ENCODE measurements at places on chromosomes 6 and 20. TPM values are rescaled to one million over a fixed set of nuclear protein-coding genes. Genes with fewer than 3 reads are reported as not detected.

Gene LAMP5
- not detected for total RNA-seq

Gene CGA
- total RNA-seq: 5.5 TPM

Gene NDUFAF4
- total RNA-seq: 31.5 TPM

Gene RNF144B
- 3.1 TPM for total RNA-seq

DNA sequence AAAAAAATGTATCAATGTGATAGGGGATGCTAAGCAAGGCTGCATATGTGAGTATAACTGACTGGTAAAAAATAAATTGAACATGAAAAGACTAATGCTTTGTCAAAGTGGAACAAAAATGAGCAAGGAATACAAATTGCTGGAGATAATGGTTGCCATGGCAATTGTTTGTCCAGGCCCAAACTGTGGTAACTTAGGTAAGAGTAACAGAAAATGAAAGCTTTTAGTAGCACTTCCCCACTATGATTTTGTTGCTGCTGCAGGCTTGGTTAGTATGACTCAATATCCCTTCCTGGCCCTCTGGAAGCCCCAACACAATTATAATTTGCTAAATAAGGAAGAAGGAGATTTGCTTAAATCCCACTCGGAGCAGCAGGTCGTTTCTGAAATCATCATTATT is 577.1 kb downstream of the DOK5 start:
- H3K36me3 ChIP-seq: no peaks in the 10 kb centered on the region
- no peak overlapping the region for H3K4me3 ChIP-seq
- peaks cover 3% of the 10 kb centered on the region for H3K27me3 ChIP-seq
- no peak overlapping the region for H3K27ac ChIP-seq

DNA sequence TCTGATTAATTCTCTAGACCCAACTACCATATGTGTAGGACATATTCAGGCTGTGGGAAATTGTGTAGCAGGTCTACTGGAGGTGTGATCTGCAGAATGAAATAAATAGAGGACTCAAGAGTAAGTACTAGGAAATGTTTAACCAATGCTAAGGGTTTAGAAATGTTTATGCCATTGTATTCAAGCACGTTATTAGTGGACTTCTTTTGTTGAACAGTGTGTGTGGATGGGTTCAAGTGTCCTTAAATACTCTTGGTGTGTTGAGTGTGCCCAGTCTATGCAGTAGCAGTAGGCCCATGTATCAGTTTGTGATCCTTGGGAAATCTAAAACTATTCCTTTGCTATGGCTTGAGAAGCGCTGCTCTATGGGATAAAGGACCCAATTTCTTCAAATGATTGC is 112.1 kb downstream of the FARS2 start:
- no peak for DNase-seq
- no peaks in the 10 kb centered on the region for H3K4me1 ChIP-seq
- H3K27me3 ChIP-seq: no peaks in the 10 kb centered on the region
- H3K4me3 ChIP-seq: no peak overlapping the region

DNA sequence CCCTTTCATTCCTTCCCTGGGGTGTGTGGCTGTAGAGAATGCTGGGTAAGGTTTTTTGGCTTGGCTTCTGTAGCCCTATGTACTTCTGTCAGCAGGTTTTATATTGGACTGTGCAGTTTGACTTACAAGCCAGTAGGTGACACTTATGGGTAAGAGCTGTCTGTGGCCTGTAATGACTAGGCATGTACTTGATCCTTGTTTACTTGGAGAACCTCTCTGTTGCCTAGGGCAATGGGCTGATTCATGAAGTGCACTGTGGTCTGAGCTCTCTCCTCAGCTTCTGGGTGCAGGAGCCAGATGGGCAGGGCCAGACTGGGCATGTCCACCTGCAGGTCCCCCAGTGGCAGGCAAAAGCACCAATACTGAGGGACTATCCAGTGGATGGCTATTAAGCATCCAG is 544.6 kb downstream of the ADGRB3 start:
- DNase-seq: no peak
- H3K27ac ChIP-seq: no peak overlapping the region
- H3K27me3 ChIP-seq: no peaks in the 10 kb centered on the region
- H3K36me3 ChIP-seq: no peaks in the 10 kb centered on the region
- H3K4me3 ChIP-seq: no peak overlapping the region

All from progenitor cell of endocrine pancreas (in vitro differentiated cells).